ENCODE measurements at places on chromosomes 7 and 10.

GRCh38 chr7:50396856-50397255 is 53.3 kb downstream of the FIGNL1 start:
- no peak for DNase-seq

DNA sequence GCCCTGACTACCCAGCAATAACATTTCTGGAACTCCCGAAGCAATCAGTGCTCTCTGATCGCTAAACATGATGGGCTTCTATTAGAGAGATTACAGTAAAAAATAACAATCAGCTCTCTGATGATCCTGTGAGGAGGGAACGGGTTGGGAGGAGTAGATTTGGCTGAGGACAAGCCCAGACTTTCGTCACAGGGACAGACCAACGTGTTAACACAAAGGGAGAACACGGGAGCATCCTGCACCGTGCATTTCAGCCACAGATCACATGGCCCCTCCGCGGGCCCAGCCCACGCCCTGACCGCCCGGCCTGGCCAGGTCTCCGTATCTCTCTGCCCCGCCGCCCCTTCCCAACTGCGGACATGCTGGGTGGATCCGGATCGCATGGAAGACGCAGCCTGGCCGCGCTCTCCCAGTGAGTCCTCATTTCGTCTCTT is 95.0 kb upstream of the AGBL3 start:
- peak; percentile 79 for DNase-seq

GRCh38 chr7:47654672-47655298 is 72.9 kb upstream of the TNS3 start:
- no peak for DNase-seq

- no peak for DNase-seq
Measured at GRCh38 chr7:13282377-13282980, 595.0 kb downstream of the ARL4A start.

DNA sequence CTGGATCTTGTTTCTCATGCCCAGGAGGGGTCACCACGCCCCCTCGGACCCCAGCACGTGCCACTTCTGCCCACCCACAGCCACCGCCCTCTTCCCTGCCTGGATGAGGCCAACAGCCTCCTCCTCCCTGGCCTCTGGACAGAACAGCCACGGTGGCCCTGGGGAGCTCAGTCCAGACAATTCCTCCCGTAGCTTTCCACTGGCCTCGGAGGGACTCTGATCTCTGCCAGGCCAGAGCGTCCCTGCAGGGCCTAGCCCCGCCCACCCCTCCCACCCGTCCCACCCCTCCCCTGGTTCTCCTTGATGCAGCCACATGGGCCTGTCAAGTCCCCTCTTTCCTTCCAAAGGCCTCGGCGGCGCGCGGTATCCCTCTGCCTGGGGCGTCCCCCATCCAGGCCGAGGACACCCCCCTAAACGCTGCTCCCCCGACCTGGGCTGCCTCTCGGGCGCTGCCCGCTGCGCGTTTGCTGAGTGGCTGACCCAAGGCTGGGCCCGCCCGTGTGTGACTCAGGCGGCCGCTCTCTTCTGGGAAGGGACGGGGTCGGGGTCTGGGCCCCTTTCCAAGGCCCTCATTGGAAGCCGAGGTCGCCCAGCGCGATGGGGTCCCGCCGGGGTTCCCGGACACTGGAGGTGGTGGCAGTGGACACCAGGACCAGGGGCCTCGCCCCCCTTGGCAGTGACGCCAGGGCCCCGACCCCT is 557 bp downstream of the TMEM120A start:
- DNase-seq: peak; percentile 51

GRCh38 chr7:3033581-3033980 is 10.1 kb downstream of the CARD11 start:
- DNase-seq: no peak

DNA sequence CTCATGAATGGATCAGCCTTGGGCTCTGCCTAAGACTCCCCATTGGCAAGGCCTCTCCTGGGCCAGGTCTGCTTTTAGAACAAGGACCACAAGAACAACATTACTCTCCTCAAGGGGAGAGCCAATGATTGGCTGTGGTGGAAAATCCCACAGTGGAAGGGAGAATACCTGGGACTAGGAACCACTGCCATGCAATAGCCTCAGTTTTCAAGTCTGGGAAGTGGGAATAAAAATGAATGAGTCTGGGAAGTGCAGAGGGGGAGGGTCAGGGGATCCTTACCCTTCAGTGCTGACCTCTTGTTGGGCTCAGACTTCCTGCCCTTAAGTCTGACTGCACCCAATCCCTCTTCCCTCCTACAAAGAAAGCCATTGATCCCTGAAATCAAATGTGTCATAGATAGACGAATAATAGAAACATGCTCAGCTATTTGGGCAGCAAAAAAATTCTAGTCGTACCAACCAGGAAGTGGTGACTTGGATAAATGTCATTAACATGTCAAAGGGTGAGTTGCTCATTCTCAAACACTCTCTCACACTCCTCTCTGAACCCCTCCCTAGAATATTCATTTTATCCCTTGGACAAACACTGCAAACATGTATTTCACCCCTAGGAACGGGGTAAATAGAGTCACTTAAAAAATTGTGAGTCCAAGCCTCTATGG is 123.6 kb downstream of the SH3PXD2A start:
- DNase-seq: no peak

GRCh38 chr7:37117292-37117691 is 331.4 kb downstream of the ELMO1 start:
- DNase-seq: no peak

DNA sequence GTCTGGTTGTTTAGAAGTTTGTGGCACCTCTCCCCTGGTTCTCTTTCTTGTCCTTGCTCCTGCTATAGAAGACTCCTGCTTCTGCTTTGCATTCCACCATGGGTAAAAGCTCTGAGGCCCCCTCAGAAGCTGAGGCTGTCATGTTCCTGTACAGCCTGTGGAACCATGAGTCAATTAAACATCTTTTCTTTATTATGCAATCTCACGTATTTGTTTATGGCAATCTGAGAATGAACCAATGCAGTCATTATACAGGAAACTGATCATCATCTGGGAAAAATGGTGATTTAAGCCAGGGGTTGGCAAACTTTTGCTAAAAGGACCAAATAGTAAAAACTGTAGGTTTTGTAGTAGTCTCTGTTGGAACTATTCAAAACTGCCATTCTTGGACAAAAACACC is 175.4 kb downstream of the CSTF2T start:
- no peak for DNase-seq

DNA sequence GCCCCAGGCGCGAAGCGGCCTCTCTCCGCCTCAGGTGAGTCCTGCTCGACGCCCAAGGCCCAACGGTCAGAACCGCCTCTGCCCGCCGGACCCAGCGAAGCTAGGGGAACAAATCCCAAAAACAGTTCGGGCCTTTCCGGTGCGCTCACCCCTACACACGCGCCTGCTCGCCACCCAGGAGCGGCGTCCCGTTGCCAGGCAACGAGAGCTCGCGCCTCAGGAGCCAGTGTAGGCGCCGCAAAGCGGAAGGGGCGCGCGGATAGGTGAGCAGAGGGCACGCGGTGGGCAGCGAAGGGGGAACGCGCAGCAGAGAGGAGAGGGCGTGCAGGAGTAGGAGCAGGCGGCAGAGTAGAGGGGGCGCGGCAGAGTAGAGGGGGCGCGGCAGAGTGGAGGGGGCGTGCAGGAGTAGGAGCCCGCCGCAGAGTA is at the start of the genes DYDC1 and DYDC2:
Gene DYDC1, minus strand, starts transcription at position 193 of the 426 bp plus-strand sequence. CDS start 4,154 bp downstream, outside the sequence.
Gene DYDC2, plus strand, starts transcription at position 219 of the 426 bp plus-strand sequence. CDS start 5,663 bp downstream, outside the sequence.
- no peak for DNase-seq

DNA sequence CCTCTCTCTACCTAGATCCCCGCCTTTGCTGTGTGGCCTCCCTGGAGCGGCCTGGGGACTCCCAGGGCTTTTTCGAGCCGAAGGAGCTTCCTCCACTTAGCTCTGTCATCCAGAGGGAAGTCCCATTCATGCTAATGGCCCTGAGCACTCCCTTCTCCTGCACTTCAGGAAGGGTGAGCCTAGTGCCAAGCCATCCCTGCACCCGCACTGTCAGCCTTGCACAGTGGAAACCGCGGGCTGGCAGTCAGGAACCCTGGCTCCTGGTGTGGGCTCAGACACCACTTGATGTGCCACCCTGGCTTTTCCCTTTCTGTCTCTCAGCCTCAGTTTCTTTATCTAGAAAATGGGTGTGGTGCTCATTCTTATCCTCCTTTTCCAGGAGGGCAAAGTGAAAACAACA is 131.6 kb downstream of the ZMIZ1 start:
- DNase-seq: no peak

DNA sequence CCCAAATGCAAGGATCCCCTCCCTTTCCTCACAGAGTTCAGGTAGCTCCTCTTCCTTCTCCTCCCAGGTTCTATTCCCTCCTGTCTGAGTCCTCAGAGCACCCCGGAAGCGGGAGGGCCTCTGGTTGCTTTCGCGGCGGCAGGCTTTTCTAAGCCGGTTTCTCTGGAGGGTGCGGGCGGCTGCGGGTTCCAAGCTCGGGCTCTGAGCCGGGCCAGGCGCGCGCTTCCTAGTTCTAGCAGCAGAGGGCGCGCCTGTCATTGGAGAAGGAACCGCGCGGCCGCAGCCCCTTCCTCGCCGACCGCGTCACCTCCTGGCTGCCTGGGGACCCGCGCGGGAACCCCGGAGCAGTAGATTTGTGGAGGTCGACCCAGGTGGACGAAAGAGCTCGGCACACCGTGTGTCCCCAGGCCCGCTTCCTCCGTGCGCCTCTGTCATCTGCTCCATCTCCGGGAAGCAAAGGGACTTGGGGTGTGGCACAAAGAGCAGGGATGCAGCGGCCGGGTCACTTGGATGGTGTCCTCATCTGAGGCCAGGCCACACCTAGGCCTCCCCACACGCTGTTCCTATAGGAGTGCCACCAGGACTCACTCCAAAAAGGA is 389.0 kb upstream of the PODXL start:
- DNase-seq: peak; percentile 18

DNA sequence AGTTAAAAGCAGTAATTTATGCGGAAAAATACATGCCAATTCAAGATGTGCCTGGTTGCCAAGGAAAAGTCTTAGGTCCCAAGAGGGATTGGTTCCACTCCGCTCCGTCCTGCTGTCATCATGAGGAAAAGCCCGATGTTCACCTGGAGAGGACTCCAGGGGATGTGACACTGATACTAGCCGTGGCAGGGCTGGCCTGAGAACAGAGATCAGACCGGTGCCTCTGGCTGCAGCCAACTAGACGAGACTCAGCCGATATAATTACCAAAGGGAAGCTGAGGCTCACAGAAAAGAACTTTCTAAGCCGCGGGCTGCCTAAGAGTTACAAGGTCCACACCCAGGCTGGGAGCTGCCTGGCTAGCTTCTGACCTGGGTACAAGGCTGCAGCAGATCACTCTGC is 81.3 kb upstream of the UNC5B start:
- no peak for DNase-seq

DNA sequence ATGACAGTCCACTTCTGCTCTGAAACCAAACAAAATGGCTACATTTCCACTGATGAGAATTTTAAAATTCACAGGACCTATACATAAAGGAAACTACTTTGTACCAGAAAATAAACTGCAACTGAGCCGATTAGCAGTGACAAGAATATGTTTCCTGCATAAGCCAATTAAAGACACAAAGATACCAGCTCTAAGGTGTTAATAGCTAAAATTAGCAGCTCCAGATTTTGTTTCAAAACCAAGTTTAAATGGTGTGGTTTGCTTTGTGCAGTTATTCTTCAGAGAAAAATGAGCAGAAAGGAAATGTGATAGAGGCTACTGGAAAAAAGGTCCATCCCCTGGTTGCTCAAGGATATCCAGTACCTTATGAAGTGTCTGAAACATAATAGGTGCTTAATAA is 123.2 kb downstream of the ANK3 start:
- no peak for DNase-seq

DNA sequence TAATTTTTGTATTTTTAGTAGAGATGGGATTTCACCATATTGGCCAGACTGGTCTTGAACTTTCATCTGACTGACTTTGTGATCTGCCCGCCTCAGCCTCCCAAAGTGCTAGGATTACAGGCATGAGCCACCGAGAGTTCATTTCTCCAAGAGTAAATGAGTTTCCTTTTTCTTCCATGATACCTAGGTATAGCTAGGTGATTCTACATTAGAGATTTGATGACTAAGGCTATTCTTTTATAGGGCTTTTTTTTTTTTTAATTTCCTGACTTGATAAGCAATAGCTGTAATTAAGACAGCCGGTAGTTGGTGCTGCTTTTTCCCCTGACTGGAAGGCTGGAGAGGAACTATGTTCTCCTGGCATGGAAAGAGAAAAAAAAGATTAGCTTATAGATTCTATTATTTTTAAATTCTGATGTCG is 3.3 kb downstream of the PTPN12 start:
- DNase-seq: no peak

- no peak for DNase-seq
Measured at GRCh38 chr7:150322114-150322832, 882 bp upstream of the LRRC61 start.

DNA sequence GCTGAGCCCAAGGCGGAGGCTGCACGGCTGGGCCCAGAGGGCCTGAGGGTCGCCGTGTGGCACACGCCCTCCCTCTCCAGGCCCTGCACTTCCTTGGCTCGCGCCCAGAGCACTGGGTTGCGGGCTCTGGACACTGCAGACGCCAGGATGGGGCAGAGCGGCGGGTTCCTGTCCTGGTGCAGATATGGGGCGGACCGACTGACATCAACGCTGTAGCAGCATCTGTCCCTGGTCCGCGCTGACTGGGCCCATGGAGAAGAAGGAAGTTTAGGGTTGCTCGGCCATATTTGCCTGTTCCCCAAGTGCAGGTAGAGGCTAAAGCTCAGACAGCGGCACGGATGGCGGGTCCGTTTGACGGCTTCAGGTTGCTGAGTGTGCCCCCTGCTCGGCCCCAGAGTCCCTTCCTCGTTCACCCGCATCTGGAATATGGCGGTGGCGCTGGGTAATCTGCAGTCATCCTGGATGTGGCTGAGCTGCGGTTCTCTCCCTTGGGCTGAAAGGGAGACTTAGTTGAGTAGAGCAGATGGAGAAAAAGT is 116.1 kb downstream of the OR13A1 start:
- DNase-seq: no peak

- DNase-seq: no peak
Measured at GRCh38 chr7:151400626-151401315, 9.1 kb downstream of the WDR86 start.

GRCh38 chr10:123278445-123278844 is 124.2 kb downstream of the BUB3 start:
- DNase-seq: no peak

DNA sequence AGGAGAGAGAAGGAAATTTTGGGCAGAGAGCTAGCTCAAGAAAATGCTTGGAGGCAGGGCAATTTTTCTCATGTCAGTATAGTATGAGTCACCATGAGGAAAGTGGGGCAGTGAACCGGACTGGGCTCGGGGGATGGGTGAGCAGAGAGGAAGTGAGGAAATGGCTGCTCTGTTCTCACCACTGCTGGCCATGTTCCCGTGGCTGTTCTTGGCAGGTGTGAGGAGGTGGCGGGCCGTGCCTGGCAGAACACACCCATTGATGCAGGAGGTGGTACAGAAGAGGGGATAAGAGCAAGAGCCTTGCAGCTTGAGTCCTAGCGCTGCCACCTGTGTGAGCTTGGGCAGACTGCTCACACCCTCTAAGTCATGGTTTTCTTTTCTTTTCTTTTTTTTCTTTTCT is 304.4 kb upstream of the LYZL1 start:
- DNase-seq: no peak

- DNase-seq: no peak
Measured at GRCh38 chr10:126584836-126585235, 85.7 kb downstream of the C10orf90 start.

GRCh38 chr10:78552261-78552811 is 516.4 kb upstream of the ZMIZ1 start:
- peak; percentile 75 for DNase-seq

GRCh38 chr10:62379394-62379793 is 5.2 kb downstream of the ZNF365 start:
- DNase-seq: peak; percentile 65
